ENCODE measurements at places on chromosomes 11 and 22.

DNA sequence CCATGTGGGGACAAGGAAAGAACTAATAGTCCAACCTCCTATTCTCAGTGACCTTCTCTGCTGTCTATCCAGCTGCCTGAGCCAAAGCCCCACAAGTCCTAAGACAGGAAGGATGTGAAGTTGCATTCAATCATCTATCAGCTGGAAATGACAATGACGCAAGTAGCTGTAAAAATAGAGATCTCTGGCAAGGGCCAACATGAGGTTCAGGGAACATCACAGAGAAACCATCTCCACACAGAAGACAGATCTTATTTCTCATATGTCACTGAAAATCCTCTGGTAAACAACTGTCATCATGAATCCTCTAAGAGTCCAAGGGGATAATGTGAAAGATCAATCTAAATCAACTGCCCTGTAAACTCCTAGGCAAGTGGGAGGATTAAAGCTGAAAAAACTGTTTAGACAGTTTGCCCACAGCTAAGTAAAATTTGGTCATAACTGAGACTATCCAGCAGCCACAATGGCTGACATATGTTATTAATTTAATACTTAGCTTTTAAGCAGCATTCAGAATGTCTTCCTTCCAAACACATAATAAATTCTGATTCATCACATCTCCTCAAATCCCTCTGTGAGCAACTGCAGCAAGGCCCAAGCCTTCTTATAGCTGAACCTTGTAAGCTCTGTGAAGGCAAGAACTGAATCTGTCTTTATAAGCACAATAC, 52.1 kb downstream of the ALG9 start:
- peak; percentile 67 for DNase-seq

DNA sequence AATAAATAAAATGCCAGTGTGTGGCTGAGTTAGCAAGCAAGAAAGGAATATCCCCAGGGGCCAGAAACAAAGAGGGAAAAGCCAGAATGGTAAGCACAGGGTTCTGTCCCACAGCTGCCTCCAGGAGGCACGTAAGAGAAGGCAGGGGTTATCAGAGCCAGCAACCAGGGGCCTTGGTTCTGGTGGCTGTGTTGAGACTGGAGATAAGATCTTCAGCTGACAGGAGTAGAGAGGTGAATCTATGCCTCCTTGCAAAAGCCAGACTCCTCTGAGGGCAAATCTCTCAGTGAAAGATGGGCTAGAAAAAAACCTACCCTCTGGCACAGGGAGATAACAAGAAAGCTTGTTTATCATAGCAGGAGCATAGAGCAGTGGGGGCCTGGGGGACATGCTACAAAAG, 29.8 kb upstream of the NFAM1 start:
- DNase-seq = no peak

- DNase-seq = peak; percentile 81
Observed at GRCh38 chr22:37198258-37199102, 10.4 kb upstream of the C1QTNF6 start.

- DNase-seq = no peak
Observed at GRCh38 chr11:19939415-19939929, 220.8 kb downstream of the DBX1 start.

DNA sequence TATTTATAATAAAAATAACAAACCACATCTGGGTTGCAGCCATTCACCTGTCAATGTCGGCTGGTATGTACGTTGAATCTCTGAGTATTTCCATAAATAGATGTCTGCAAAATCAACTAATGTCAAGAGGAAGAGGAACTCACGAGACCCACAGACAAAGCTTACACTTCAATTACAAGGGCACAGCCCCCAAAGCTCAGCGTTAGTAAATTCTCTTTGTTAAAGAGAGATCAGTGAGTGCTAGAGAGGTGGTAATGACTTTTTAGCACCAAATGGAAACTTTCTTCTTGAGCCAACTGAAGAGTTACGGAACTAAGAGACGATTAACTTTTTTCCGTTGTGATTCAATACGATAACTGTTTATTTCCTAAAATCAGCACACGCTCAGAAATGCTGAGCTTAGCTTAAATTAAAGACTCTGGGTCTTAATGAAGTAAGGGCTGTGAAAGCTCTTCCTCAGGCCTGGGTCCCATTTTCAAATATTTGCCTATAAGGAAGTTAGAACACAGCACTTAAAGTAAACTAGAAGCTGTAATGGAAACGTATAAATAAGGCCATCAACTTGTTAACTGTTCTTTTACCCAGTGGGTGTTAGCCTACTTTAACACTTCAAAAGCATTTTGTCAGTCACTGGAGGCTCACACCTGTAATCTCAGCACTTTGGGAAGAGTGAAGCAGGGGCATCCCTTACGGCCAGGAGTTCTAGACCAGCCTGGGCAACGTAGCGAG, 22.8 kb upstream of the TFIP11 start:
- DNase-seq = no peak

Measured in dermis blood vessel endothelial cell (primary cell).